ENCODE measurements at places on chromosomes 3 and 15.

GRCh38 chr3:138023754-138024153 is 13.8 kb downstream of the CLDN18 start:
- no peak for DNase-seq

GRCh38 chr3:36901588-36901987 is 43.3 kb downstream of the TRANK1 start:
- DNase-seq = no peak

DNA sequence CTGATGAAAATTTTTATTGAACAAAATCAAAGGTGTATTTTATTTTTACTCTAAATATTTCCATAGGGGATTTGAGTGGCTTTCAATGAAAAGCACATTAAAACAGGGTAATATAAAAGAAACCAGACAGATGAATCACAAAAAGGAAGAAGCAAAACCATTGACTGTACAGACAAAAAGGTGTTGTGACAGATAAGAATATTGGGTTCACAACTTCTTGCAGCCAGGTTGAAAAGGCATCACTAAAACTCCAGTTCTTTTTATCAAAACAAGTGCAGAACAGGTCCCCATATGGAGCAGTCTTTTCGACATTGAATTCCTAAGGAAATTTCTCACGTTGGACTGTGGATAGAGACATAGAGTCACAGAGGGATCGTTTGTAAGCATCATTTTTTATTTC is 53.8 kb downstream of the AGTR1 start:
- no peak for DNase-seq

DNA sequence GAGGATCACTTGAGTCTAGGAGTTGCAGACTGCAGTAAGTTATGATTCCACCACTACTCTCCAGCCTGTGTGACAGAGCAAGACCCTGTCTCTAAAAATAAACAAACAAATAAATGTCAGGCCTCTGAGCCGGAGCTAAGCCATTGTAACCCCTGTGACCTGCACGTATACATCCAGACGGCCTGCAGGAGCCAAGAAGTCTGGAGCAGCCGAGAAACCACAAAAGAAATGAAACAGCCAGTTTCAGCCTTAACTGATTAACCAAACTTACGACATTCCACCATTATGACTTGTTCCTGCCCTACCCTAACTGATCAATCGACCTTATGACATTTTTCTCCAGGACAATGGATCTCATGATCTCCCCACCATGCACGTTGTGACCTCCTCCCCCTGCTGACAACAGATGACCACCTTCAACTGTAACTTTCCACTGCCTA is 32.5 kb upstream of the ZKSCAN7 start:
- no peak for DNase-seq

- no peak for DNase-seq
These were observed 248.3 kb downstream of the SLCO3A1 start for GRCh38 chr15:92101708-92102394.

DNA sequence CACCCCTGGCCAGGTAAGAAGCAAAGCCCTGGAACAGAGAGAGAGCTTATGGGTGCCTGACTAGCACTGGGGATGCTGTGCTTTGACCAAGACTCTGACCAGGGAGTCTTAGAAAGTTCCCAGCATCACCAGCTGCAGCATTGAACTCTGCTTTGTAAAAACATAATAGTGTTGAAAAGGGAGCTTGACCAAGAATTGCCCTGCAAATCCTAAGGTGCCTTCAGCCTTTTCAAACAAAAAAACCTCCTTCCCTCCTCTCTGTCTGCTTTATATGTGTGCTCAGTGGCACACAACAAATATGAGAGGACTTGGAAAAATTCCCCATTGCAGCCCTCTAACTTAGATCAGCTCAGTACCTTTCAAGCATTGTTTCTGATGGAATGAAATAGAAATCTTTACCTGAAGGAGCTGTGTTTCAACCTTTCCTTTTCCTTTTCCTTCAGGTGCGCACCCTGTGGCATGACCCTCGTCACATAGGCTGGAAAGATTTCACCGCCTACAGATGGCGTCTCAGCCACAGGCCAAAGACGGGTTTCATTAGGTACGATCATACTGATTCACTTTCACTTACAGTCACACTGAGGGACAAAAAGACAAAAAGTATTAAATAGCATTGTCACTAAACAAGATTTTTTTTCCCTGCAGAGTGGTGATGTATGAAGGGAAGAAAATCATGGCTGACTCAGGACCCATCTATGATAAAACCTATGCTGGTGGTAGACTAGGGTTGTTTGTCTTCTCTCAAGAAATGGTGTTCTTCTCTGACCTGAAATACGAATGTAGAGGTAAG is 13.0 kb downstream of the THBS1 start:
- no peak for DNase-seq

- no peak for DNase-seq
These were observed 565.6 kb upstream of the AGTR1 start for GRCh38 chr3:148131990-148132638.

- DNase-seq = no peak
These were observed 106.4 kb upstream of the RASGRP1 start for GRCh38 chr15:38671006-38671387.

- no peak for DNase-seq
These were observed 954.3 kb downstream of the SQOR start for GRCh38 chr15:46589088-46589487.

DNA sequence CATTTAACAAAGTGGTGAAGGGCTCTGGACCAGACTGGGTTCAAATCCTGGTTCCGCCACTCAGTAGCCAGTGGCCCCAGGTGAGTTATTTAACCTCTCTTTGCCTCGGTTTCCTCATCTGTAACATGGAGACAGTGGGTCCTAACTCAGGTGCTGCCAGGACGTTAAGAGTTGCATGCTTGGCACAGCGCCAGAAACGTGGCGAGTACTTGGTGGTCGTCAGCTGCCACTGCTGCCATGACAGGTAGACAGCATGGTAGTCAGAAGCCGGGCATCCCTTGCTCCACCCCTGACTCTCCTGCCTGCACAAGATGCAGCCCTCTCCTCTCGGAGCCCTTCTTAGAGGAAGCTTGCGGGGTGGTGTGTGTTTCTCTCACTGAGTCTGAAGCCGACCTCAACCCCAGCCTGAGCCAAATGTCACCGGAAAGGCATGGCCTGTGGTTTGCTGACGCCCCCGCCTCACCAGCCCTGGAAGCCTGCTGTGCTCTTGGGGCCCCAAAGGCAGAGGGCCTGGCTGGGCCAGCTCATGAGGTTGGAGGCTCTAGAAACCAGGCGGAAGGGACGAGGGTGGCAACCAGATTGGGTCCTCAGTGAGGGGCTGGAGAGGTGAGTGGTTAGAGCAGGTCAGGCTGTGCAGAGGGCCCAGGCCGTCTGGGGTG is 160.8 kb upstream of the TLE3 start:
- peak; percentile 17 for DNase-seq

- DNase-seq = no peak
These were observed 1.1 kb downstream of the SEC11A start for GRCh38 chr15:84714821-84715220.

GRCh38 chr3:190811775-190812480 is 50.6 kb downstream of the GMNC start:
- no peak for DNase-seq

DNA sequence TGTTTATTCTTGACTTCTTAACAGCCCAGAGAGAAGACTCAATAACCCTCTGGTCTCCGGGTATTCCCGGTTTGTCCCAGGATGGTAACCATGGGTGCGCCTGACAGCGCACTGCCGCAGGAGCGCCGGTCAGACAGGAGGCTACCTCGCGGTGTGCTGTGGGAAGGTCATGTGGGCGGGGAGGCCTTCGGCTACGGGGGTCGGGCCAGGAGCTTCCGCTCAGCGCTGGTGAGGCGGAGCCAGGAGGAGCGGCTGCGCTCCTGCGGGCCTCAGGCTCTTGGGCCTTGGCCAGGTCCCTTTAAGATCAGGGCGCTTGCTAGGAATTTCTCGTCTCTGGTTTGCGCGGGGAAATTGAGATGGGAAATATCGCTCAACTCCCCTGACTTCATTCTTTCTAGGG is 182.3 kb upstream of the NDN start:
- no peak for DNase-seq

GRCh38 chr3:132730891-132731580 is 8.8 kb upstream of the NPHP3 start:
- DNase-seq = no peak

GRCh38 chr3:129398803-129399144 is 29.7 kb downstream of the EFCAB12 start:
- DNase-seq = no peak

DNA sequence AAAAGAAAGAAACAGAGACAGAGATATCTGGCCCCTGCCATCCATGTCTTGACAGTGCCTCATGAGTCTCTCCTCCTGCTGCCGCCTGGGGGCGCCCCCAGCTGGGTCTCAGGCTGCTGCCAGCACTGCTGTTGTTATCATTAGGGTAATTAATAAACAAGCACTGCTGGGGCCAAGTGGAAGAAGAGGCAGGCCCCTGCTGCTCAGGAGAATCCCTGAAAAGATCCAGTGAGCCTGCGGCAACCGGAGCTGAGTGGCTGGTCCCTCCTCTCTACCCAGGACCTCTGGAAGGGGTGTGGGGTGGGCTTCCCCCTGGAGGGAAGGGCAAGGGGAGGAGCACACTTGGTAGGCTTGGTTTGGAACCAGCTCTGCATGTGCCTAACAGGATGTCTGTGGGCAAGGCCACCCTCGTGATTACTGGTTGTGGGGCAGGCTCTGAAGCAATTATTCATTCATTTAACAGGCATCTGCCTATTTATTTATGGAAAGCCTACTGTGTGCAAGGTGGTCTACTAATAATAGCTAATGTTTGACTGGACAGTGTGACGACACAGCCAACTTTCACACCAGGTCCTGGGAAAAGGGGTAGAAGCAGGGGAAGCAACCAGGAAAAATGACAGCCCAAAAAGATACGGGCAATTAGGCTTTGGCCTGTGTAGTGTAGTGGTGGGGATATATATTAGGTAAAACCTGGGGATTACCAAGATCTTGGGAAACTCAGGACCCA is 1.2 kb upstream of the TYRO3 start:
- peak; percentile 58 for DNase-seq

GRCh38 chr15:88331291-88331690 is 74.8 kb upstream of the NTRK3 start:
- DNase-seq = peak; percentile 14

DNA sequence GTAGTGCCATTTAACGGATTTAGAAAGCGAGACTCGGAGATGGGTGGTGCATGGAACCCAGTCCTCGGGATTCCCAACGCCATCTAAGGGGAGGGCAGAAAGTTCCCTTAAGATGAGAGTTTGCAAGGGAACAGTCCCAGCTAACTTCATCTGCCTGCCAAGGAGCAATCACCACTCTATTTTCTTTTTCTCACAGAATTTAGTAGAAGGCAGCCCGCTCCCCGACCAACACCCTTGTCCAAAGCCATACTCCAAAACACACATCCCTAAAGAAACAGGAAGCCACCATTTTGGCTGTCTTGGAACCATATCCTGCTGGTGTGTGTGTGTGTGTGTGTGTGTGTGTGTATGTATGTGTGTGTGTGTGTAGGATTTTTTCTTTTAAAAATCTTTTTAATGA is 7.1 kb upstream of the FGD5 start:
- no peak for DNase-seq

DNA sequence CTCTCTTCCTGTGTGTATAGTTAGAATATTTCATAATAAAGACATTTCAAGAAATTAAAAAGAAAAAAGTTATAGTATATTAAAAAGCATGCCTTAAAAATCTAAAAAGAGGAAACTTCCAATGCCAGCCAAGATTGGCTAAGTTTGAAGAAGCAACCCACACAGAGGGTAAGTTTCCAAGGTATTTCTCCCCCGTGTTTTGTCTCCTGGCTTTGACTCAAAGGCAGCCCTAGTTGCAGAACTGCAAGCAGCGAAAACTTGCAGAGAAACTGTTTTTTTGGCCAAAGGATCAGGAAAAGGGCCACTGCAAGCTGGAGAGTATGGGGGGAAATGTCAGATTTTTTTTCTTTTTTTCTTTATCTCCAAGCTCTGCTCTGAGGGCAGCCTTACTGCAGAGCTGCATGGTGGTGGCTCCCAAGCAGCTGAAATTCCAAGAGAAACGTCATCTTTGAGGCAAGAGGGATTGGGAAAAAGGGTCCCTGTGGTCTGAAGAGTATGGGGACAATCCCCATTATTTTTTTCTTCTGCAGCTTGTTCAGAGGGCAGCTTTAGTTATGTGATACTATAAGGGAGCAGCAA is 23.0 kb downstream of the HACL1 start:
- DNase-seq = no peak

DNA sequence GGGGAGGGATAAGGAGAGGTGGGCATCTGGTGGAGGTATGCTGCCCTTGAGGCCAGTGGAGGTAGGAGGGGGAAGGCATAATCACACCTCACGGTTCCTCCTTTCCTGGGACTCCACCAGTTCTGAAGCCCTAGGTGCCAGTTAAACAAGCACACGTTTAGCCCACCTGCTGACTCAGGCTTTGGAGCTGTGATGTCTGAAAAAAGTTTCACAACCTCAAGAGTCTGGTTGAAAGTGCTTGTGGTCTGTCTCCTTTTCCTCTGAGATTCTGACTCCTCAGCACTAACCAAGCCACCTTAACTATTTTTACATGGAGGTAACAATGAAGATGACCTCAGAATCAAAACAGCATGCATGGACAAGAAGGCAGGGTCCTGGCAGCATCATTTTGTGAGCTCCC is 23.0 kb downstream of the HPS3 start:
- DNase-seq = no peak

DNA sequence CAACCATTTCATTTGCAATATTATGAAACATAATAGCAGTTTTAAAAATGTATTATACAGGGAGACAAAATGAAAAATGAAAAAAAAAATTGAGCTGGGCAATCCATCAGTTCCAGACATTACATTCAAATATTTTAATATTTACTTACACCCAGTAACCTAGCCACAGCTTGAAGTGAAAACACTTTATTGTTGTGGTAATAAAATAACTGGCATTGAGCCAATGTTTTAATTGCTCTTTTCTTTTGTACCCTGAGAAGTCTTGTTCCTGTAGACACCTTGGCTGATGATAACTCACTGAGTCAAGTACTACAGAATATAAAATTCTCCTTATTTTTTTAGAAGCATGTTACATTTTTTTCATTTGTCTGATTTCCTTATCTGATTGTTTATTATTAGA is 180.6 kb downstream of the ROBO1 start:
- no peak for DNase-seq

- no peak for DNase-seq
These were observed 61.5 kb upstream of the DCBLD2 start for GRCh38 chr3:98962951-98963350.

GRCh38 chr3:140398387-140398786 is 279.5 kb upstream of the TRIM42 start:
- no peak for DNase-seq

DNA sequence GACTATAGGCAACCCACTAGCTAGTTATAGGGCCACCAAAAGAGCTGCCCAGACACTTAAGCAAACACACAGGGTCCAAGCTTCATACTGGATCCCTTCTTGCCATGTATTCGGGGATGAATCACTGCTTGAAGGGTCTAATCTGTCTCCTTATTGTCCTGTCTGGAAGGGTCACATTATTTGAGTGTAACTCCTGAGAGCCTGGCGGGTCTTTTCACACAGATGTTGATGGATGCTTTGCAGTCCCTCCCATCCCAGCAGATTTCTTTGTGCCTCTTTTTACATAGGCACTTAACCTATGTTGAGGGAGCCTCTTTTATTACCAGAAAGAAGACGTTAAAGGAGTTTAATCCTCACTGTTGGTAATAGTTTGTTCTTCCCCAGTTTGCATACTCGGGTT is 56.6 kb downstream of the BBX start:
- no peak for DNase-seq

GRCh38 chr3:34001990-34002389 is 203.6 kb downstream of the PDCD6IP start:
- DNase-seq = no peak

GRCh38 chr3:16849795-16850194 is 35.0 kb upstream of the PLCL2 start:
- DNase-seq = no peak

GRCh38 chr15:92902737-92903593 is 2.8 kb downstream of the CHD2 start:
- no peak for DNase-seq

Data from stimulated activated CD4-positive, alpha-beta T cell treated with anti-CD3 and anti-CD28 coated beads, Interleukin-15, amount 100 ng/mL, for 1 hour (primary cell).